ENCODE measurements at places on chromosomes 13 and 19.

DNA sequence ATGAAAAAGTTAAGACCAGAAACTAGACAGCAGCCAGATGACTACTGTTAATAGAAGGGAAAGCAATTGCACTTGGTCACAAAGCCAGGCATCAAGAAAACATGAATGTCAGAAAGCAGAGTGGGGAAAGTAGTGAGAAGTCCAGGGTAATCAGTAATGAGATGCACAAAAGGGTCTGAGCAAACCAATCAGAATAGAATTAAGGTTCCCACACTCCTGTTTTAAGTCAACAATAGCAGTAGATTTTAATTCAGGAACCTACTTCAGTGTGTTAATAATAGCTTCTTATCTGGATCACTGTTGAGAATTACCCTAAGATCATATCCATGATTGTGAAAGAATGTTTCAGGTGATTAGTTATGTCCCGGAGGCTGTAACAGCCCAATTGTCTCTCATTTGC is 72.6 kb upstream of the KLF5 start:
- no peak for DNase-seq

DNA sequence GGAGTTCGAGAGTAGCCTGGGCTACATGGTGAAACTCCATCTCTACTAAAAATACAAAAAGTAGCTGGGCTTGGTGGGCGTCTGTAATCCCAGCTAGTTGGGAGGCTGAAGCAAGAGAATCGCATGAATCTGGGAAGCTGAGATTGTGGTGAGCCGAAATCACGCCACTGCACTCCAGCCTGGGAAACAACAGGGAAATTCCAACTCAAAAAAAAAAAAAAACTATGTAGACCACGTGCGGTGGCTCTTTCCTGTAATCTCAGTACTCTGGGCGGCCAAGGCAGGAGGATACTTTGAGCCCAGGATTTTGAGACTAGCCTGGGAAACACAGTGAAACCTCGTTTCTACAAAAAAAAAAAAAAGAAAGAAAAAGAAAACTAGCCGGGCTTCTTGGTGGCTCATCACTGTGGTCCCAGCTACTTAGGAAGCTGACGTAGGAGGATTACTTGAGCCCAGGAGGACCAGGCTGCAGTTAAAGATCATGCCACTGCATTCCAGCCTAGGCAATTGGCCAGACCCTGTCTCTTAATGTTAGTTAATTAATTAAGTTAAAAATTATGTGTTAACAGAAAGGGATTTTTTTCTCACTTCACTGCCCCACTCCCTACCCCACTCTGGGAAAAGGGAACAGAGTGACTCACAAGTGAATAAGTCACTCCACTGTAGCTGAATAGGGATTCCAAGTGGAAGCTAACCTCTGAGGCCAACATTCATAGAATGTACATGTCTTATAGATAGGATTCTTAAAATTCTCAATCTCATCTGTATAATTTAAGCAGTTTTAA is 2.2 kb downstream of the ZNF83 start:
- DNase-seq = no peak

GRCh38 chr19:29329460-29330134 is 116.6 kb upstream of the UQCRFS1 start:
- DNase-seq = no peak

GRCh38 chr13:66322193-66322740 is 907.9 kb downstream of the PCDH9 start:
- no peak for DNase-seq

Data from HS-5 (cell line).